Effector memory CD8-positive, alpha-beta T cell (primary cell): ENCODE measurements at places on chromosomes 5 and 9.
A peak's percentile ranks its signal among the peaks of the same experiment; 100 is the strongest.

DNA sequence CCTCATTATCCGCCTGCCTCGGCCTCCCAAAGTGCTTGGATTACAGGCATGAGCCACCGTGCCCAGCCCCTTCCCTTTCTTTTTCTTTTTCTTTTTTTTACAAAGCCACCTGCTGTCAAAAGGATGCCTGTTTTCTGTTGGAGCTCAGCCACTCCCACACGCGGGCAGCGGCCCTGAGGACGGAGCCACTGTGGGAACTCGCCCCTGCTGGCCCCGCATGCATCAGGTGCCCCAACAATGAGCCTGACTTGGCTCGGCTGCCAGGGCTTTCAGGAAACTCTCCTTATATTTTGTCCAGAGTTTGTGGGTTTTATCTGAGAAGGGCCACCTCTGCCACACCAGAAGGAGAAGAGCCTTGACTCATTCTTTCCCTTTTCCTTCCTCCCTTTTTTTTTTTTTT is 37.1 kb upstream of the LRRC14B start:
- H3K4me1 ChIP-seq = no peaks in the 10 kb centered on the region
- no peak for DNase-seq
- H3K36me3 ChIP-seq = no peaks in the 10 kb centered on the region
- H3K4me3 ChIP-seq = no peak overlapping the region

- H3K36me3 ChIP-seq = no peaks in the 10 kb centered on the region
- no peak for DNase-seq
- H3K4me3 ChIP-seq = no peak overlapping the region
- no peaks in the 10 kb centered on the region for H3K4me1 ChIP-seq
Observed at GRCh38 chr5:983568-983967, 25.0 kb upstream of the NKD2 start.

DNA sequence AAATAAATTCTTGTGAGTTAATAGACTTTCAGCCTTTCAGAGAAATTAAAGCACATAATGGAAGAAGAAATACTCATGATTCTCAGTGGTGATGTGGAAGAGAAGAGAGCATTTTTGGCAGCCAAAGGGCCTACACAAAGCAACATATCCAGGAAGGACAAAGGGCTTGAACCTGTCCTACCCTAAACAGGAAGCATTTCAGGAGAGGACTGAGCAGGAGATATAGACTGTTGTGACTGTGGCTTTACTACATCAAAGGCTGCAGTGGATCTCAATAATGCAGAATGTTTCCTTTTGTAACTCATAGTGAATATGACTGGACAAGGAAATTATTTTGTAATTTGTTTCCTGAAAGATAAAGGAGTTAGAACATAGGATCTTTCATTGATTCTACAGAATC is 1.3 kb upstream of the PARP8 start:
- H3K27ac ChIP-seq = peak overlapping the region; percentile 100
- H3K36me3 ChIP-seq = peaks cover 49% of the 10 kb centered on the region
- no peaks in the 10 kb centered on the region for H3K27me3 ChIP-seq
- H3K4me1 ChIP-seq = peaks cover 32% of the 10 kb centered on the region
- DNase-seq = no peak

- H3K36me3 ChIP-seq = peaks cover 3% of the 10 kb centered on the region
- no peaks in the 10 kb centered on the region for H3K27me3 ChIP-seq
- DNase-seq = no peak
- H3K4me3 ChIP-seq = no peak overlapping the region
- no peak overlapping the region for H3K27ac ChIP-seq
- H3K4me1 ChIP-seq = peaks cover 2% of the 10 kb centered on the region
Observed at GRCh38 chr9:109950710-109951443, 170.9 kb downstream of the PALM2AKAP2 start.

DNA sequence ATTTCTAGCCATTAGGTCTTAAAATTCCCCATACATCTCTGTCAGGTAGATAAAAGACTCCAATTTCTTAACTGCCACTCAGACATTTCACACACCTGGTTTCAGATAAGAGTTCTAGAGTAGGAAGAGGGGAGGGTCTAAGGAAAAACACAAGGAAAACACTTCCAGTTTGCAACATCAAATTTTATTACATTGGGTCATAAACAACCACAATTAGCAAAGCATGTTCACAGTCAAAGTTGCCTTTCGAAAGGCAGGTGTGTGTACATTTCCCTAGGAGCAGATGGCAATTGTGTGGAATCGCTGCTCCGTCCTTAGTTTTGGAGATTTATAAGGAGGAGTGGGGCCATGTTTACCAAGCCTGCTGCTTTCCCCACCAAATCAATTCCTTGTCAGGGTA is 120.8 kb downstream of the DMRT2 start:
- H3K27ac ChIP-seq = no peak overlapping the region
- H3K27me3 ChIP-seq = no peaks in the 10 kb centered on the region
- DNase-seq = no peak
- no peaks in the 10 kb centered on the region for H3K4me1 ChIP-seq
- H3K4me3 ChIP-seq = no peak overlapping the region

GRCh38 chr9:121038362-121038761 is 11.7 kb downstream of the C5 start:
- no peak for DNase-seq
- no peak overlapping the region for H3K4me3 ChIP-seq
- no peaks in the 10 kb centered on the region for H3K4me1 ChIP-seq

DNA sequence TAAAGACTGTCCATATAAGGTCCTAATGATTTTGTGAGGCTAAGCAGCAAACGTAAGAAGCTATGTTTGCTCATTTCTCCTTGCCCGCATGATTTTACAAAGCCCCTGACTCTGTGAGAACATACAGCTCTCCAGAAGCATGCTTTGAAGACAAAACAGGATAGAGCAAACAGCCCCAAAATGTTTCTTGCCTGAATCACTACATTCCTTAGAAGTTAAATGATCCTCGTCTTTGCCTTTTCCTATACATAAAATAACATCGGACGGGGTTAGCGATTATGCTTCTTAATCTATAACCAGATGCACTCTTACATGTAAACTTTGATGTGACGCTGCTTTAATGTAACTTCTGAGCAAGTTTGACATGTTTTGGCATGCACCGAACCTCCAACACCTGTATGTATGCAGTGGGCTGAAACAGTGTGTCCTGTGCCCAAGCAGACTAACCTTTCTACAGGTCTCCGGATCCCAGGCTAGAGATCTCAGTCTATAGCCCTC is 353.7 kb downstream of the CETN3 start:
- H3K36me3 ChIP-seq = no peaks in the 10 kb centered on the region
- DNase-seq = no peak
- H3K27me3 ChIP-seq = no peaks in the 10 kb centered on the region
- no peak overlapping the region for H3K4me3 ChIP-seq

DNA sequence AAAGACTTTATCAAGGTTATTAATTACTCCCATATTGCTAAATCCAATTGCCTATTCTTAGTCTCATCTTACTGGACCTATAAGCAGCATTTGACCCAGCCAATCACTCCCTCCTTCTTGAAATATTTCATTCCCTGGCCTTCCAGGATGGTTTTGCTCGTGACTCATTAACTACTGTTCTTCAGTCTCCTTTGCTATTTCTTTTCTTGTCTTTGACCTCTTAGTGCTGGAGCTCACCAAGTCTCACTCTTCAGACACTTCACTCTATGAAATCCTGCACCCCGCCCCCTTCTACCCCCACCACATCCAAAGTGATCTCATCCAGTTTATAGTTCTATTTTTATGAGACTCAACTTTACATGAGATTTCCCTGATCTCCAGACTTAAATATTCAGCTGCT is 803.1 kb upstream of the WWC1 start:
- no peaks in the 10 kb centered on the region for H3K4me1 ChIP-seq
- DNase-seq = no peak
- H3K4me3 ChIP-seq = no peak overlapping the region
- no peak overlapping the region for H3K27ac ChIP-seq
- H3K27me3 ChIP-seq = no peaks in the 10 kb centered on the region

GRCh38 chr5:125607018-125607417 is 816.2 kb upstream of the GRAMD2B start:
- no peak overlapping the region for H3K27ac ChIP-seq
- no peaks in the 10 kb centered on the region for H3K27me3 ChIP-seq
- no peak for DNase-seq
- H3K36me3 ChIP-seq = no peaks in the 10 kb centered on the region
- no peak overlapping the region for H3K4me3 ChIP-seq

DNA sequence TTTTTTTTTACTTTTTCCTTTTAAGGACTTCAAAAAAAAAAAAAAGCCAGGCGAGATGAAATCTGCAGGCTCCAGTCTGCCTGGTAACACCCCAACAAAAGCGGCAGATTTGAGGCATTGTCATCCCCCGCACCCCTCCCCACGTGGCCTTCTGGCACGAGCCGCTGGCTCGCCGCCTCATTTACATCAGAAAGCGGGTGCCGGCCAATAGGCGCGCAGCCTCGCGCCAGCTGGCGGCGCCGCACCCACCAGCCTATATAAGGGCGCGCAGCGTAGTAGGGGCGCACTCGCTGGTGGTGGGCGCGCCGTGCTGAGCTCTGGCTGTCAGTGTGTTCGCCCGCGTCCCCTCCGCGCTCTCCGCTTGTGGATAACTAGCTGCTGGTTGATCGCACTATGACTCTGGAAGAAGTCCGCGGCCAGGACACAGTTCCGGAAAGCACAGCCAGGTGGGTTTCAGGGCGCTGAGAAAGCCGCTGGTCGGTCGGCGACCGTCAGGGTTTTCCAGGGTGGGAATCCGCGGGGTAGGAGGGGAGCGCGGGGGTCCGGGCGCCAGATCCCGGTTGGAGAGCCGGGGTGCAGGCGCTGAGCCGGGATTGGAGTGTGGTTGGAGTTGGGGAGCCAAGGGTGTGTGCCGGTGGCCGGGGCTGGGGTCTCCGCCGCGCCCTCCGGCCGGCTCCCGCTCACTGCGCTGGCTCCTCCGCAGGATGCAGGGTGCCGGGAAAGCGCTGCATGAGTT is at the start of gene GADD45G:
Gene GADD45G, plus strand, starts transcription at position 284 of the 736 bp plus-strand sequence. Its CDS starts 110 bp downstream, at position 394.
- peaks cover 21% of the 10 kb centered on the region for H3K4me1 ChIP-seq
- peaks cover 57% of the 10 kb centered on the region for H3K27me3 ChIP-seq
- peak; percentile 76 for DNase-seq
- peaks cover 17% of the 10 kb centered on the region for H3K36me3 ChIP-seq
- H3K27ac ChIP-seq = peak within 1 kb of the TSS; percentile 92
